Left cardiac atrium (tissue), 4 donors: ENCODE measurements at places on chromosomes 1 and 21. TPM values are rescaled to one million over a fixed set of nuclear protein-coding genes. Genes with fewer than 3 reads are reported as not detected.

GRCh38 chr1:203563291-203563690 is 63.3 kb upstream of the ATP2B4 start:
- DNase-seq = no peak

DNA sequence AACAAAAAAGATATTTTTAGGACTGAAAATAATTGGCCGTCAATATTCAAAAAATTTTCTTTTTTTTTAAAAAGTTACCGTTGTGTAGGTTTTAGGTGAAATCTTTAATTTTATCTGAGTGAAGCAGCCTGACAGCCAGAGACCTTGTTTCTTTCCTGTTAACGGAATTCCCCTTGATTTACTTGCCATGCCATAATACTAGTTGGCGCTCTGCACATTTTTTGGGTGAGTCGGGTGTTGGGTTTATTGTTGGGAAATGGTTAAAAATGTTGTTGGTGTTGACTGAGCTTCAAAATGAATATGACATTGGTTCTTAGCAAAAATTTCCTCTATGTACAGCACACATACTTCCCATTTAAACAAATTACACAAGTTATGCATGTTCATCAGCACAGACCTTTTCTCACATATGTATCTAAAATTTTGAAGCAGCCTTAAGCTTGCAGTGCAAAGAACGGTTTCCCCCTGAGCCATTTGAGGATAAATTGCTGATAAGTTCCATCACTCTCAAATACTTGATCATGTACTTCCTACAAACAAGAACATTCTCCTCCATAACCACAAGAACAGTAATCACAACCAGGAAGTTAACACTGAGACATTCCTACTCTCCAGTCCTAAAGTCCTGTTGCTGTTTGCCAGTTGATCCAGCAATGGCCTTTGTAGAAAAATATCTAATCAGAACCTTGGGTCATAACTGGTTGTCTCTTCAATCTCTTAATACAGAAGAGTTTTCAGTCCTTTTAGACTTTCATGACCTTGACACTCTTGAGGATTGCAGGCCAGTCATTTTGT is 34.2 kb downstream of the CAMTA1 start:
- no peak for DNase-seq

GRCh38 chr1:228434689-228435088 is 18.0 kb upstream of the TRIM17 start:
- no peak for DNase-seq

DNA sequence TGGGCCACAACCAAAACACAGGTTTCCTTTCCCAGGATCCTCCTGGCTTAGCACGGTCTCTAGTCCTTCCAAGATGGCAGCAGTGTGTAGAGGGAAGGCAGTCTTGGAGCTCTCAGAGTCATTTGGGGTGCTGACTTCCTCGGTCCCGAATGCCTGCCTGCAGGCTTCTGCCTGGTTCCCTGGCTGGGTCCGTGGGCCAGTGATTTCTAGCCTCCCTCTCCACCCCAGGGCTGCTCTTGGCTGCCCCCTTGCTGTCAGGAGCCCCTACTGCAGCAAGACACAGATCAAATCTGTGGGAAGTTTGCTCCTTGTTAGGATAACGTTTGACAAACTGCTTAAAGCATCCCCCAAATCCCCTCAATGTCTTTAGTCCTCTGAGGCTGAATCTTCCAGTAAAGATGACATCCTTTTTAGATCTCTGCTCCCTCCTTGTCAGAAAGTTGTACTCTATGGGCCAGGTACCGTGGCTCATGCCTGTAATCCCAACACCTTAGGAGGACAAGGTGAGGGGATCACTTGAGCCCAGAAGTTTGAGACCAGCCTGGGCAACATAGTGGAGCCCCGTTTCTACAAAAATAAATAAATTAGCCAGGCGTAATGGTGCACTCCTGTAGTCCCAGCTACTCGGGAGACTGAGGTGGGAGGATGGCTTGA is 272.5 kb downstream of the RRAGC start:
- DNase-seq = peak; percentile 37

DNA sequence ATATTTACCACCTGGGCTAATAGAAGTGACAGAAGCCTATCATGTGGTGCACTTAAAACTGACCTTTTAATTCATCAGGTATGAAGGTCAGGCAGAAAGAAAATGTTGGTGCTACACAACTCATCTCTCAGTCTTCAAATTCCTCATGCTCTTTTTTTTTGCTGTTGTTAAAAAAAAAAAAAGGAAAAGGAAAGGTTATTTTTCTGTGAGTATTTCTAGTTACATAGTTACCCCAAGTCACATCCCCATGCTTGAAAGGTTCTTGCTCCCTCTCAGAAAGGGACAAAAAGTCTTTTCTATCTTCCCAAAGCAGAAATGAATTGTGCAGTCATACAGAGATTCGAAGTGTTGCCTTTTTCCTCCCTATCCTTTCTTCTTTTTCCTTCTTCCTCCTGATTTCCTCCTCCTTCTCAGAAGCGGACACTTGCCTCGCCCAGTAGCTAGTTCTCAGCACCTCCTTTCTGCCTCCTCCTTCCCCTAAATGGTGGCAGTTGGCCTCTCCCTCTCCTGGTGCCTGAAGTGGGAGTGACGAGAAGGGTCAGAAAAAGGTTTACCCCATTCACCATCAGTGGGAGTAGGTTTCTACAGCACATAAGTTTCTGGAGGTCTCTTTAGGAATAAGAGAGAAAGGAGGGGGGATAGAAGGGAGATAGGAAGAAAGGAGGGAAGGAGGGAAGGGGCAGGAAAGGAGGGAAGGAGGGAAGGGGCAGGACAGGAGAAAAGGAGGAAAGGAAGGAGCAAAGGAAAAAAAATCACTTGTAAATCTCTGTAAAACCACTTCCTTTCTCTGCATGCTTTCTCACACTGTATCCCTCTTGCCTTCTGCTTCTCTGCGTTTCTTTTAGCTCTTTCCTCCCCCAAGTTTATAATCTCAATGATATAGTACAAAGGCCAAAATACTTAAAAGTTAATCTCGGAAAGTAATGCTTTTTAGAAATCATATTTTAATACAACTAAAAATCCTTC is 20.4 kb upstream of the C1orf105 start:
- no peak for DNase-seq

DNA sequence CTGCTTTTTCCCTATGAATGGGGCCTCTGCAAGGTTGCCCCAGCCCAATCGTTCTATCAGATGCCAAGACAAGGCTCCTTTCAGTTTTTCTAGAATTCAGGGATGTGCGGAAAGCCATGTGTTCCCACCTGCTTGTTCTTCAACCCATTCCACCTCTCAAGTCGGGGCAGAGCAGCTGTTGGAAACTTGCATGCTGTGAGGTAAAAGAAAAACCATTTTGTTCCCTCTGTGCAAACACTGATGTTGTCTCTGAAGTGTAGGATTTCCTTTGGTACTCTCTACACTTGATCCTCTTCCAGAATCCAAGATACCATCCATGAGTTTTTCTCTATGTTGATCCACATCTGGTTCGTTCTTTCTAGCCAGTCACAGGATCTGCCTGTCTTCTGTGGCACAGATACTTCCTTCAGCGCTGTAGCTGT is 7.3 kb downstream of the IER5 start:
- no peak for DNase-seq

GRCh38 chr1:61081686-61082310 is 563 bp upstream of the NFIA start:
- peak; percentile 55 for DNase-seq

- no peak for DNase-seq
These were observed 134.4 kb downstream of the ZNF281 start for GRCh38 chr1:200275415-200275814.

DNA sequence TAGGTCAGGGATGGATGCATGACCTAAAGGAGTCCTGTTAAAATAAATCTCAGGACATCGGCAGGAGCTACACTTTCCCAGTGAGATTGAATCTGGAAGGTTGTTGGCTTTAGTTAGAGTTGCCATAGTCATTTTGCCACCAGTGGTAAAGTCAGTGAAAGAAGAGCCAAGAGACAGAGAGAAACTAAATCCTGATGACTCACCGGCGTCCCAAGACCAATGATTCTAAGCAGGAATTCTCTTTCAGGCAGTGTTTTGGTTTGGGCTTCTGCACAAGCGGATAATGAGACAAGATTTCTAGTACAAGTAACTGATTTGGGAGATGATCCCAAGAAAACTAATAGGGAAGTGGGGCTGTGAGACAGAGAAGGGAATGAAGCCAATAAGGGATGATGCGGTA is 88.8 kb upstream of the ETS2 start:
- DNase-seq = no peak

DNA sequence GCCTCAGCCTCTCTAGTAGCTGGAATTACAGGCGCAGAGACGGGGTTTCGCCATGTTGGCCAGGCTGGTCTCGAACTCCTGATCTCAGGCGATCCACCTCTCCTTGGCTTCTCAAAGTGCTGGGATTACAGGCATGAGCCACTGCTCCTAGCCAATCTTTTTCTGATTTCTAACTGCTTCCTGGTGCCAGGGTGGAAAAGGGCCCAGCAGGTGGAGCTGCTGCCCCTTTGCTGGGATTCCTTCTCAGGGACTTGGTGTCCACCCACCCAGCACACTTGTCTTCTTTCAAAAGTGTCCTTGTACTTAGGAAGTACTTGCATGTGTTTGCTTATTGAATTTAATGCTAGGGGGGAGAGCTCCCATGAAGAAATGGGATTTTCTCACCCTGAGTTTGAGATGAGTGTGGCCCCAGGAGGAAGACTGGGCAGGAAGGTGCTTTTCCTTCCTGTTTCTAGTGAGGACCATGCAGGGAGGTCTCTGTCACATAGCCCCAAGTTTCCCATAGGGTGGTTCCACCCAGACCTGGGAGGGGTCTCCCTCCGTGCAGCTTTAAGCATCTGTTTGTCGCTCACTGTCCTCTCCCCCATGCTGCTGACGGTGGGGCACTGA is 14.2 kb downstream of the UTP11 start:
- no peak for DNase-seq

DNA sequence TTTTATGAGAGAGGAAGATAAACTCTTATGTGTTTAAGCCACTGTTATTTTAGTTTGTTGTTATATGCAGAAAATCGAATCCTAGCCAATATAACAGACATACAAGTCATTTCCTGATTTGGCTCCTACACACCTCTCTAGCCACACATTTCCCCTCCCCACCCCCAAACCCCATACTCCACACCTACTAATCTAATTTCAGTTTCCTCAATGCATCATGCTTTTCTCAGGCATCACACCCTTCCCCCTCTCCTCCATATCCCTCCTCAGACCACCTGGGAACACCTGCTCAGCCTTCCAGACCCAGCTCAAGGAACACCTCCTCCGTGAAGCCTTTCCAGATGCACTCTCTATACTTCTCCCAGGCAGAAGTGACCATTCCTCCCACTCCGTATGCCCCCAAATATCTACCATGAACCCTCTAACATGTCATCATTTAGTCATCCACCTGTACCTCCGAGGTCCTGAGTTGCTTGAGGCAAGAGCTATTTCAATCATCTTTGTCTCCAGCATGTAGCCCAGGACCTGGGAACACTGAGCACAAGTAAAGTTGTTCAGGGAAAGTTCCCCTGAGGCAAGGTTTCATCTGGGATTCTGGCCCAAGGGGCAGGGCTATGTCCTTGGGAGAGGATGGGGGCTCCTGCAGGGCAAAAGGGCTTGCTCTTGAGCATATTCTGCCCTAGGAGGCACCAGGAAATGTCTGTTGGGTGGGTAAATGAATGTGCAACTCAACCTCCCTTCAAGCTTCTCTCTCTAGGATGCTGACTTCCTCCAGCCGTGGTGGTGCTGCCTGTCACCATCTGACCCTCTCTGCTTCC is 126.8 kb downstream of the HIVEP3 start:
- no peak for DNase-seq

- DNase-seq = peak; percentile 53
These were observed 32.3 kb downstream of the TMEM63A start for GRCh38 chr1:225849925-225850324.

GRCh38 chr1:243718893-243719292 is 131.2 kb downstream of the AKT3 start:
- no peak for DNase-seq

- DNase-seq = no peak
These were observed 63.2 kb downstream of the PLEKHA6 start for GRCh38 chr1:204296431-204296988.

DNA sequence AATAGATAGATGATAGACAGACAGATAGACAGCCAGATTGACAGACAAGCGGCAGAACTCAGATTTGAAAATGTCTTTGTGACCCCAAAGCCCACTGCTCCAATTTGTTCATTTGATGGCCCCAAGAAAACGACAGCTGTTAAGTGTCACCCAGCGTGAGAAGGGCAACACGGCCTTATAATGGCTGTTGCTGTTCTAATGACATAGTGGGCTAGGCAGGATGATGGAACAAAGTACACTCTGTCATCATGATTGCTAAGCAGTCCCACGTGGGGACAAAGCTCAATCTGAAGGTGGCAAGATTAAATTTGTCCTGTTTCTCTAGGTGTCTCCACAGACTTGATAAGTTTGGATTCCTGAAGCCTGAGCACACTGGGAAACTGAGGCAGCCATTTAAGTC is 112.9 kb downstream of the DAB1 start:
- DNase-seq = no peak

GRCh38 chr1:232271991-232272589 is 357.8 kb downstream of the SIPA1L2 start:
- no peak for DNase-seq

- DNase-seq = no peak
These were observed 9.9 kb upstream of the IFNGR2 start for GRCh38 chr21:33393348-33393747.

- DNase-seq = no peak
These were observed 30.1 kb upstream of the SRP9 start for GRCh38 chr1:225747566-225747965.

DNA sequence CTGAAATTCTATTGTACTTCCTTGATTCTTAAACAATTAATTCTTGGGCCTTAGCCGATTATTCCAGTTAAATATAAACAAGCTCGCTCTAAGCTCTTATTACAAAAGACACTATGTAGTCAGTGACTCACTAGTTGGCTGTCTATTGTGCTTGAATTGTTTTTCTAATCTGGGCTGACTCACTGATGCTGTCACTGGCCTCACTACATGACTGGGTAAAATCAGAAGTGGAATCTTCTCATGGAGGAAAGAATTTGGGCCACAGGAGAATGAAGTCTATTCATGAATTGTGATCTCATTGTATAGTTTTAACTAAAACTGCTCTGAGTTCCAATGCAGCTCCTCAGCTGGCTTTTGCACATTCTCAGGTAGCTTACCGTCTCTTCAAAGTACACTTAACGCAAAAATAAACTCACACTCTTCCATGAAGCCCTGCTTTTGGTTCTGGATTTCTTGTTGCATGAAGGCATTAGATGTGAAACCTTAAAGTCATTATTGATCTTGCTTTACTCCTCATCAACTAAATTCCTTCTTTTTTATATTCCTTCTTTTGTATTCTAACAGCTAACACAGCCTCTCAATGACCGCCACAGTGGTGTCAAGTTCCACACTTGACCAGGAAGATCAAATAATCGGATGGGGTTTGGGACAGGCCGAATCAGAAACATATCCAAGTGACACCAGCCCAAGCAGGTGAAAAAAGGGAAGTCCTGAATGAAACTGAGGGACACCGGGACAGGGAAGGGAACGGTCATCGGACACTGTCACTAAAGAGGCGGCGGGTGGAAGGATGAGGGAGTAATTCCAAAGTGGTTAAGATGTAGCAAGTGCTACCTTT is 80.9 kb upstream of the LBR start:
- DNase-seq = peak; percentile 48

GRCh38 chr1:244094880-244095528 is 43.9 kb downstream of the ZBTB18 start:
- no peak for DNase-seq

Gene CLEC20A
- not detected for total RNA-seq

Gene C1orf105
- total RNA-seq = 7.1 TPM

Gene PRELP
- 47.4 TPM for total RNA-seq

Gene CFHR2
- total RNA-seq = not detected

Gene IFI44
- 24.3 TPM for total RNA-seq

Gene LHX8
- not detected for total RNA-seq

Gene GPBP1L1
- total RNA-seq = 69.0 TPM

Gene AGMAT
- total RNA-seq = 0.13 TPM
